ENCODE measurements at places on chromosomes 2 and 18.

GRCh38 chr2:156396126-156396525 lies 40.1 kb upstream of the GPD2 start:
- no peak for DNase-seq

- DNase-seq, result no peak
These were observed 31.1 kb downstream of the ACSL3 start for GRCh38 chr2:222891890-222892289.

- no peak for DNase-seq
These were observed 596.4 kb downstream of the NYAP2 start for GRCh38 chr2:225995796-225996461.

DNA sequence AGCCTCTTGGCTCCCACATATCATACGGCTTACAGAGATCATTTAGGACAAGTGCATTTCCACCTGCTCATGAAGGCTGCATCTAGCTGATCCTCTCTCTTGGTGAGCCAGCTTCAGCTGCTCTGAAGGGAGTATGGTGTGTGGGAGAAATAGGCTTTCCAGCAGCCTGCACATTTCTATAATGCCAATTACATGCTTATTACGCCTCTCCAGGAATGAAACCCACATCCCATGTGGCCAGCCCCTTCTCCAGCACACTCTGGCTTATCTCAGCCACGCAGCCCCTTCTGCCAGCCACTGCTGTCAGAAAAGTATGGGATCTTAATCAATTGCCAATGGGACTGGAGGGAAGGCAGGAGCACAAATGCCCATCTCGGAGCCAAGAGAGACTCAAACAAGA lies 117.5 kb downstream of the GALNT14 start:
- no peak for DNase-seq

DNA sequence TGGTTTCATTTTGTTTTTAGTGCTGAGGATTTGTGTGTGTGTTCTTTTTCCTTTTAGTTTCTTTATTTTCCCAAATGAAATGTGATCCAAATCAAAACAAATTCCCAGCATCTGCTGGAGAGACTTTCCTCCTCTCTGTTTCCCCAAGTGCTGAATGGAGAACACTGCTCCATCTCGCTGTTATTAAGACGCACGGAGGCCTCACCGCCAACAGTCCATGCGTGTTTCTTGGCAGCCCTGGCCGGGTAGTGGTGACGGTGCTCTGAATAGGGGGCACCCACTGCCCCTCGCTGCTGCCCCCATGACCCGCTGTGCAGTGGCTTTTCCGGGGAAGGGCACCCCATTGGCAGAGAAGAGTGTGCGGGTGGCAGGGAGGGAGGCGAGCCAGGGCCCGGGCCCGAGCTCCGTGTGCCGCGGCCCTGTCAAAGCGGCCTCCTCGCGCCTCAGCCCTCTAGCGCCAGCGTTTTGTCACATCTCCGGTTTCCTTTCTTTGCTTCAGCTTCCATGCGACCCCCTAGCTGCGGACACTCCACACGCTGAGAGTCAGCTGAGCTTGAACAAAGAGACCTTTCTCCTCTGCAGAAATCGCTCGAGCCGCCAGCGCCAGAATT lies 473.7 kb upstream of the SALL3 start:
- DNase-seq, result peak; percentile 72

GRCh38 chr2:161204846-161205245 lies 44.6 kb downstream of the TANK start:
- DNase-seq, result no peak

- DNase-seq, result no peak
These were observed 210.5 kb downstream of the HDAC4 start for GRCh38 chr2:239190361-239190760.

- DNase-seq, result no peak
These were observed 650 bp downstream of the ORMDL1 start for GRCh38 chr2:189783451-189783926.

GRCh38 chr2:226798422-226799210 lies 1.0 kb downstream of the IRS1 start:
- peak; percentile 86 for DNase-seq

Measured in spinal cord (tissue), 10 donors.